ENCODE measurements at places on chromosomes 12 and 14.

- no peak for DNase-seq
Observed at GRCh38 chr12:25875661-25876060, 82.8 kb upstream of the RASSF8 start.

DNA sequence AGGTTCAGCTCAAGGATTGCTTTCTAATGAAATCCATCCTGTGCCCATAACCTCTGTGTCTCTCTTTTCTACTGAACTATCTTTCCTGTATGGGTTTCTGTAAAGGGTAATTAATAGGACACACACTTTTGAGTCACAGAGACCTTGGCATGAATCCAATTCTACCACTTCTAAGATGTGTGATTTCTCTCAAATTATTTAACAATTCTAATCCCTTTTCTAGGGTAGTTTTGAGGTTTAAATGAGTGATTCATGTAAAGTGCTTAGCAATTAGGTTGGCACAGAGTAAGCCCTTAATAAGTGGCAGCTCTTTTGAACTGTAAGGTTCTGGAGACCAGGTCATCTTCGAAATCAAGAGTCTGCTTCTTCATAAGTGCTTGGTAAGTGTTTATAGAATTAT lies 202.7 kb downstream of the RASSF9 start:
- DNase-seq, result no peak

DNA sequence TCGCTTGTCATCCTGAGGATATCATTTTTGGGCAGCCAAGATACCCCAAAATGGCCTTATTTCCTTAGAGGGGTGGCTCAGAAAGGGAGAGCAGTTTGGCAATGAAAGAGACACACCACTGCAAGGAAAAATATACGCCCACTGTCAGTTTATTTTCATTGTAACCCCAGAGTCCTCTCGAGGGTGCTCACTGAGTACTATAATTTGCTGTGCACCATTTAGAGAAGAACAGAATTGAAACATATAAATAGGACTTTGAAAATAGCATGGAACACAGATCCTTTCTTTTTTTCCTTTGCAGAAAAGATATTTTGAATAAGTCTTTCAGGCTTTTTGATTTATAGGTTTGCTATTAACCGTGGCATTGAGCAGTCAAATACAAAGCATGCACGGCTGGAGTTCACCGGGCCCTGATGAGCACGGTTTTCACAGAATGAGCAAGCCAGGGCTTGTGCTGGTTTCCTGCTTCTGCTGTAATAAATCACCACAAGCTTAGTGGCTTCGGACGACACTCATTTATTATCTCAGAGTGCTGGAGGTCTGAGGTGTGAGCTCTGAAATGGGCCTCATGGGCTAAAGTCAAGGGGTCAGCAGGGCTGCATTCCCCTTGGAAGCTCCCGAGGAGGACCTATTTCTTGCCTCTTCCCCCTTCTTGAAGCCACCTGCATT lies 152.3 kb downstream of the ZNF664 start:
- no peak for DNase-seq

- DNase-seq, result no peak
Observed at GRCh38 chr14:79668951-79669350, 542.4 kb downstream of the DIO2 start.

All from osteocyte (in vitro differentiated cells).